ENCODE measurements at places on chromosomes 12 and 14.

GRCh38 chr14:74912801-74913200, 10.3 kb downstream of the RPS6KL1 start:
- DNase-seq, result no peak

DNA sequence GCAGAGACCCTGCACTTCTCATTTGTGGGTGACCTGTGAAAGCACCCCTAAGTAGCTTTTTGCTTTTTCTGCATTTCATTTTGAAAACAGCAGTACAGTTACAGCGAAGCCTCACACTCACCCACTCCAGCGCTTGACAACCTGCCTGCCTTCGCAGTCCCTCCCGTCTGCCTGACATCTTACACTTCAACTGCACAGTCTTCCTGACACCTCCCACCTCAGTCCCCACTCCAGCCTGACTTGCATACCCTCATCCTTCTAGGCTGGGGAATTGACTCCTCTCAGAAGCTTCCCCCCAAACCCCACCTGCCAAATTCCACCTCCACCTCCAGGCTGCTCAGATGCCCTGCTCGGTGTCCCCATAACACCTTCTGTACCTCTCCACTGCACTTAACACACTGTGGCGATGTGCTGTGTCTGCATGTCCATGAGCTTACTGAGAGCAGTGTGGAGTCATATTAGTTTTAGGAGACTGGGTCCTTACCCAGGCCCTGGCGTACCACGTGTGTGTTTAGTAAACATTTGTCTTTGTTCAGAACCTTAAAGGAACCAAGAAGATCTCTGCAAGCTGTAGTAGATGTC, 159.4 kb downstream of the PRKCH start:
- no peak for DNase-seq

DNA sequence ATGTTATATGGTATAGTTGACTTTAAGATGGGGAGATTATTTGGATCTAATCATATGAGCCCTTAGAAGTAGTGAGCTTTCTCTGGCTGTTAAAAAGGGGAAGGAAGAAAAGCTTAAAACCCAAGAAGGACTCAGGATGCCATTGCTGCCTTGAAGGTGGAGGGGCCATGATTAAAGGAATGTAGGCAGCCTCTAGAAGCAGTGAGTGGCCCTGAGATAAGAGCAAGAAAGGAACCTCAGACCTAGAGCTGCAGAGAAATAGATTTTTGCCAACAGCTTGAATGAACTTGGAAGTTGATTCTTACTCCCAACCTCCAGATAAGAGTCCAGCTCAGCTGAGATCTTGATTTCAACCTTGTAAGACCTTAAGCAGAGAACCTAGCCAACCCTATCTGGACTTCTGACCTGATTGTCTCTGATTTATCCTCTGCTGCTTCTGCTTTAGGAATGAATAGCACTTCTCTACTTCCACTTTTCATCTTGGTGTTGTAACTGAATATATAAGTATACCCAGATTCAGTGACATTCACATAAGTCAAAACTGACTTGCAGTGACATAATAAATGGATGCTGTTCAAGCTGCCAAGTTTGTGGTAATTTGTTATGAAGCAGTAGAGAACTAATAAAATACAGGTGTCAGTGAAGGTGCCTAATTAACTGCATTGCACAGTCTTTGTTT, 33.5 kb downstream of the RAD51B start:
- no peak for DNase-seq

DNA sequence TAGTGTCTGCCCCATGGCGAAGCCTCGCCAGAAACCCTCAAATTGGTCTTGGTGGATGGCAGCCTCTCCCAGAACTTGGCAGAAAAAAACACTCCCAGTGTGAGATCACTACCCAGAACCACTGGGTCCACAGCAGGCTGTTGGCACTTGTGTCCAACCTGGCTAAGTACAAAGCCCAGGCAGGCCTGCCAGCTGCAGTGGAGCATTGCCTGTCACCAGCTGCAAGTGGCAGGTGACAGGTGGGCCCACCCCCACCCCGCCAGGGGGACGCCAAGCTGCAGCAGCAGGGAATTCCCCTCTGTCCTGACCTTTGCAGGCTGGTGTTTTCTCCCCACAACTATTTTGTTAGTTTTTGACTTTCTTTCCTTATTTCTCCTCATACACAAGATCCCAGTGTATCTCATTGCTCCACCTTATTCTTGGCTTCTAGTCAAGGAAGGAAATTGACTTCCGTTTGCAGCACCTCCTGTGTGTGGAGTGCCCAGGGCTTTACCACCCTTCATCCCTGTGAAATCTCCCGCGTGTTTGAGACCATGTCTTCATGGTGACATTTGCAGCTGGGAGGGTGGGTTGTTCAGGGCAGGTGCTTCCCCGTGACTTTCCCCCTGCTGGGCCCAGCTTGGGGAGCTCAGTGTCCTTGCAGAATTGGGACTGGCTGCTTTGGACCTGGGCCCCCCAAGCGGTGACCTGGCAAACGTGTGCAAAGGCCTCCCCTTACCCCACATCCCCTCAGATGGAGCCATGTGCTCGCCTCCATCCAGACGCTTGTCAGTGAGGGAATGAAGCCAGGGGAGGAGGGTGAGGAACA, 73.8 kb upstream of the RIN3 start:
- DNase-seq, result peak; percentile 88

GRCh38 chr12:12645485-12645884, 33.8 kb downstream of the CREBL2 start:
- no peak for DNase-seq

DNA sequence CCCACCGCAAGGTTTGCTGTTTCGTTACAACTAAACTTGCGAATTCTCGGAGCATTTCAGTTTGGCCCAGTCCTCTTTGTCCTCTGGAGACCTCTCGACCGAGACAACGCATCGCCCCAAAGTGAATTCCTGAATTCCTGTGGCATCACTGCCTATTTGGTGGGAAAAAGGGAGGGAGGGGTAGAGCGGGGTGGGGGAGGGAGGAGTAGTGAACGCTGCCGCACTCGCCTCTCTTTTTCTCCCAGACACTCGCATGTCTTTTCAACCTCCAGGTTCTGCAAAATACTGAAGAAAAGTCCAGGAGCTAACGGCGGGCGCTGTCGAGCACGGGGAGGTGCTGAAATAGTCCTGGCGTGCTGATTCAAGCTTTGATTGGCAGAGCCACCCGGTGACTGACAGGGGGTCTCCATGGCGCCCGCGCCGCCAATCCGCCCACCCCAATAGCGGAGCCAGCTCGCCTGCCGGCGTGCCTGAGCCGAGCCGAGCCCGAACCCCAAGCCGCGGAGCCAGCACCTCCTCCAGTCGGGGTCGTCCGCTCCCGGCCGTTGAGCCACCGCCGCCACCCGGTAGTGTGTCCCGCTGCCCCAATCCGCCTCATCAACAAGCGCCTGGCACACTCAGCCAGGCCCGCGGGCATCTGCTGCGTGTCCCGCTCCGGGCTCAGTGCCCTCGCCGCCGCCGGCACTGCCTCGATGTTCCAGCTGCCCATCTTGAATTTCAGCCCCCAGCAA, at the start of gene SIX6:
SIX6 (plus strand) TSS at position 440 of the 731 bp plus-strand sequence; CDS start at position 693, 253 bp downstream.
- DNase-seq, result no peak

- no peak for DNase-seq
These were observed 181.0 kb upstream of the GRIP1 start for GRCh38 chr12:66859751-66860440.

DNA sequence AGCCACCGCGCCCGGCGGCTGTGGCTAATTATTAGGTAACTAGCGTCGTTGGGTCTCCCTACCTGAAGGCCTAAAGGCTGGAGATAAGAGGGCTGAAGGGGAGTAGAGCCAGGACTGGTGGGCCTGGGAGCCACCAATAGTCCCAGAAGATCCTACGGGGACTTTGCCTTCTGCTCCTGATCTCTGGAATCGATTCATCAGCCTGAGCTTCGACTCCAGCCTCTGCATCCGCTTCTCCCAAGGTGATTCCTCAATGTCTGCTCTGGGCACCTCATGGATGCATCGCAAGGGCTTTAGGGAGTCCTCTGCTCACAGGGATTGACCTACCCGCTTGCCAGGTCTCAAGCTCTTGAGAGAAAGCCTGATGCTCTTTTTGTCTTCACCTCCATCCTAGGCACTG, 14.7 kb upstream of the KDM2B start:
- DNase-seq, result no peak

- no peak for DNase-seq
These were observed 443.2 kb upstream of the TMEM132C start for GRCh38 chr12:127823801-127824200.

GRCh38 chr12:4621511-4621910, 27.3 kb downstream of the AKAP3 start:
- DNase-seq, result no peak
